ENCODE measurements at places on chromosomes 13 and 19. TPM values are rescaled to one million over a fixed set of nuclear protein-coding genes. Genes with fewer than 3 reads are reported as not detected.

DNA sequence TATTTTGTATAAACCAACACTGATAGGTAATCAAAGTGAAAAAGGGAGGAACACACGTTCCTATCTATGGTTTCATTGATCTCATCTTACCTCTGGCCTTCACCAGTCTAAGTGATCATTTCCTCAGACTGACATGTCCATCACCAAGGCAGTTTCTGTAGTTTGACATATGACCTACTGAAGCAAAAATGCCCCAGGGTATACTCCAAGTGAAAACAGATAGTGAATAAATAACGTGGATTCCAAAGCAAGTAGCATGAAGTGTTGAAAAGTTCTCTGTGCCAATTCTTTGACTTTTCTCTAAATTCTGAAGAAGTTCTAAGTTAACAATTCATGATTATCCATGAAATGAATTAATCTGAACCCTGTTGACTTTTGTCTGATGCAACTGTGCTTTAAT is 334.2 kb upstream of the SGCG start:
- H3K36me3 ChIP-seq: no peaks in the 10 kb centered on the region
- H3K4me1 ChIP-seq: no peaks in the 10 kb centered on the region
- H3K27ac ChIP-seq: no peak overlapping the region

- H3K27me3 ChIP-seq: no peaks in the 10 kb centered on the region
- H3K4me3 ChIP-seq: no peak overlapping the region
- H3K36me3 ChIP-seq: no peaks in the 10 kb centered on the region
- DNase-seq: no peak
- no peak overlapping the region for H3K27ac ChIP-seq
Observed at GRCh38 chr13:107373551-107373950, 805.6 kb upstream of the ARGLU1 start.

GRCh38 chr13:64704121-64704649 is 2526.0 kb downstream of the PCDH9 start:
- no peak overlapping the region for H3K4me3 ChIP-seq
- no peaks in the 10 kb centered on the region for H3K36me3 ChIP-seq
- H3K4me1 ChIP-seq: no peaks in the 10 kb centered on the region

Gene ZNF285
- 0.21 TPM for total RNA-seq

Data from suprapubic skin (tissue), 4 donors.